Muscle of leg (tissue), 16 donors: ENCODE measurements at places on chromosomes 6 and 20. TPM values are rescaled to one million over a fixed set of nuclear protein-coding genes. Genes with fewer than 3 reads are reported as not detected.

Gene GINS1
- 5.2 TPM for total RNA-seq

GRCh38 chr6:38612143-38612965 lies 27.4 kb downstream of the BTBD9 start:
- H3K4me3 ChIP-seq = no peak overlapping the region
- DNase-seq = no peak
- H3K27ac ChIP-seq = no peak overlapping the region
- H3K4me1 ChIP-seq = no peaks in the 10 kb centered on the region
- H3K27me3 ChIP-seq = no peaks in the 10 kb centered on the region
- H3K36me3 ChIP-seq = no peaks in the 10 kb centered on the region

GRCh38 chr6:7131390-7131789 lies 23.6 kb downstream of the RREB1 start:
- no peaks in the 10 kb centered on the region for H3K27me3 ChIP-seq
- H3K4me1 ChIP-seq = peaks cover 7% of the 10 kb centered on the region
- no peak for DNase-seq
- H3K4me3 ChIP-seq = no peak overlapping the region
- no peak overlapping the region for H3K27ac ChIP-seq

Gene DNAH8
- 2.2 TPM for total RNA-seq

- peaks cover 56% of the 10 kb centered on the region for H3K4me1 ChIP-seq
- peaks cover 53% of the 10 kb centered on the region for H3K36me3 ChIP-seq
- H3K27ac ChIP-seq = peak overlapping the region; percentile 77
- no peak overlapping the region for H3K4me3 ChIP-seq
- peaks cover 9% of the 10 kb centered on the region for H3K27me3 ChIP-seq
Observed at GRCh38 chr6:35485402-35485877, 11.4 kb downstream of the TEAD3 start.

DNA sequence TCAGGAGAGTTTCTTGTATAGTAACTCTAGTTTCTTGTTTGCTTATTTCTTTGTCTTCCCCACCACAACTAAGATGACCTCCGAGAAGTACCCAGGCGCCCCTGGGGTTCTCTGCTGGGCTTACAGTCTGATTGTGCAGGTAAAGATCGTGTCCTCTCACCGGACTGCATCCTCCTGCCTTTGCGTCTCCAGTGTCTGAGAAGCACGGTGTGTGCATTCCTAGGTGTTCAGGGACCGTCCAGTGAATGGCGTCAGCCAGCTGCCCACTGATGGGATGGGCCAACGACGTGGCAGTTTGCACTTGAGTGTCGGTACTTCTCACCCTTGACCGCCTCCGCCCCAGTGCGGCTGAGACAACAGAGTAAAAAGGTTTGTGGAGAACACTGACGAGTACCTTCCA lies 56.0 kb upstream of the NFATC2 start:
- no peaks in the 10 kb centered on the region for H3K27me3 ChIP-seq
- H3K4me3 ChIP-seq = no peak overlapping the region
- H3K27ac ChIP-seq = no peak overlapping the region
- peaks cover 38% of the 10 kb centered on the region for H3K36me3 ChIP-seq

DNA sequence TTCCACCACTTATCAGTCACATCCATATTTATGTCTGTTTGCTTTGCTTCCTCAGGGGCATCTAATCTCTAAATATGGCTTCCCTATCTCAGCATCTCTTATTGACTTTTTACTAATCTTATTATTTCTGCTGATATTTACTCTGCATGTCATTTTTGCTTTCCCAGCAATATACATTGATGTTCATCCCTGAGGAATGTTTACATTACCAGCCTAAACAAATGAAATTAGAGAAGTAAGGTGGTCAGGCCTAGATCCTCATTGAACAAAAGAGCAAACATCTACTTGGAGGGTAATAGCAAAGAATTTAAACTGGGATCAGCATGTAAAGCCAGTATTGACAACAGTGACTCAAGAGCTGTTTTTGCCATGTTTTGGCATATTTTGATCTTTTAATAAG lies 546.4 kb downstream of the MMUT start:
- no peak for DNase-seq
- no peaks in the 10 kb centered on the region for H3K27me3 ChIP-seq
- no peaks in the 10 kb centered on the region for H3K36me3 ChIP-seq
- H3K4me3 ChIP-seq = no peak overlapping the region
- no peak overlapping the region for H3K27ac ChIP-seq

DNA sequence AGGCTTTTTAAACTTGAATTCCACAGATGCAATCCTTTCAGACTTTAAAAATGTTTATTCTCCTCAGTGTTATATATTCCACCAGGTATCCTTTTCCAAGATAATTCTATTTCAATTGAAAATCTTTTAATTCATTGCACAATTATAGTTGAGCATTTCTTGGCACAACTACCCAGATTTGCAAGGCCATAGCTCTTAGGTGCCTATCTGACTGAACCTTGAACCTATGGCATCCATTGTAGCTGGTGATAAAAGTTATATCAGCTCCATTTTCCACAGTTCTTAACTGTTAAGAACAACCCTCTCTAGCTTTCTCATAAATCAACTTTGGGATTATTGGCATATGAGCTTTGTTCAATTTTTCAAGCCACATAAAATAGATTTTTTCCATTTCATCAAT lies 42.4 kb downstream of the PACRG start:
- no peak overlapping the region for H3K4me3 ChIP-seq
- H3K27me3 ChIP-seq = no peaks in the 10 kb centered on the region
- no peaks in the 10 kb centered on the region for H3K36me3 ChIP-seq

GRCh38 chr6:82691997-82692396 lies 328.4 kb downstream of the TPBG start:
- H3K27ac ChIP-seq = no peak overlapping the region
- H3K4me3 ChIP-seq = no peak overlapping the region
- H3K36me3 ChIP-seq = no peaks in the 10 kb centered on the region
- H3K4me1 ChIP-seq = no peaks in the 10 kb centered on the region

- peaks cover under 1% of the 10 kb centered on the region for H3K4me1 ChIP-seq
- H3K27me3 ChIP-seq = no peaks in the 10 kb centered on the region
- peak overlapping the region; percentile 99 for H3K27ac ChIP-seq
- H3K4me3 ChIP-seq = peak overlapping the region; percentile 83
Observed at GRCh38 chr6:75603106-75603420, 1.4 kb downstream of the SENP6 start.

GRCh38 chr20:63386491-63386890 lies 25.3 kb upstream of the CHRNA4 start:
- no peaks in the 10 kb centered on the region for H3K36me3 ChIP-seq
- no peak overlapping the region for H3K4me3 ChIP-seq
- no peak for DNase-seq
- H3K27ac ChIP-seq = no peak overlapping the region
- peaks cover 8% of the 10 kb centered on the region for H3K27me3 ChIP-seq

Gene SNAI1
- total RNA-seq = 3.8 TPM

GRCh38 chr20:62151225-62151624 lies 7.7 kb downstream of the SS18L1 start:
- peaks cover 22% of the 10 kb centered on the region for H3K36me3 ChIP-seq
- no peak for DNase-seq
- H3K27ac ChIP-seq = no peak overlapping the region
- no peak overlapping the region for H3K4me3 ChIP-seq
- H3K4me1 ChIP-seq = peaks cover 16% of the 10 kb centered on the region

GRCh38 chr6:80182308-80182707 lies 75.8 kb downstream of the BCKDHB start:
- no peak overlapping the region for H3K4me3 ChIP-seq
- no peaks in the 10 kb centered on the region for H3K4me1 ChIP-seq
- no peaks in the 10 kb centered on the region for H3K36me3 ChIP-seq
- no peak overlapping the region for H3K27ac ChIP-seq

GRCh38 chr6:57048577-57048976 lies 2.1 kb downstream of the KIAA1586 start:
- DNase-seq = no peak
- no peaks in the 10 kb centered on the region for H3K27me3 ChIP-seq
- no peaks in the 10 kb centered on the region for H3K4me1 ChIP-seq
- H3K27ac ChIP-seq = no peak overlapping the region
- peaks cover 7% of the 10 kb centered on the region for H3K36me3 ChIP-seq

GRCh38 chr6:9292975-9293374 lies 857.6 kb upstream of the SLC35B3 start:
- no peak overlapping the region for H3K4me3 ChIP-seq
- H3K4me1 ChIP-seq = no peaks in the 10 kb centered on the region
- H3K27ac ChIP-seq = no peak overlapping the region

DNA sequence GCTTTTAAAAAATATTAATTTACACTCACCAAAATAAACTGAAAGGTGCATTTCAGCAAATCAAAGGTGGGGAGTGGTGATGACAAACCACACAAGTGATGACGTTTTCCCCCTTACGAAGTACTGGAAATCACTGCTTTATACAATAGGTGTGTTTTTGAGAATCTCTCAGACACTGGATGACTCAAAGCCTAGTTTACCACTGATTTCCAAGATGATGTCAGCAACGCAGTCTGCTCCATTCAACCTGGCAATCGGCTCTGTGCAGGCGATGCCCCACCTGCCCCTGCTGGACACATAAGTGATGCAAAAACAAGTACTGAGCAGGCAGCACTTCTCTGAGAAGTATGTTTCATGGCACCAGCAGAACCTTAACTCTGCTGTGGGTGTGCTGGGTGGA lies 114.4 kb downstream of the SOD2 start:
- H3K4me1 ChIP-seq = no peaks in the 10 kb centered on the region
- H3K36me3 ChIP-seq = no peaks in the 10 kb centered on the region
- no peak overlapping the region for H3K4me3 ChIP-seq
- no peak overlapping the region for H3K27ac ChIP-seq
- DNase-seq = no peak

Gene BACH2
- total RNA-seq = 3.6 TPM

Gene KCNS1
- 0.04 TPM for total RNA-seq

Gene SLPI
- total RNA-seq = 0.13 TPM

GRCh38 chr6:147585256-147585655 lies 76.8 kb downstream of the SAMD5 start:
- H3K4me3 ChIP-seq = no peak overlapping the region
- H3K27me3 ChIP-seq = no peaks in the 10 kb centered on the region
- H3K36me3 ChIP-seq = no peaks in the 10 kb centered on the region
- H3K27ac ChIP-seq = no peak overlapping the region
- H3K4me1 ChIP-seq = peaks cover 4% of the 10 kb centered on the region
- DNase-seq = no peak

GRCh38 chr6:135801755-135802465 lies 49.6 kb upstream of the PDE7B start:
- H3K27me3 ChIP-seq = no peaks in the 10 kb centered on the region
- no peaks in the 10 kb centered on the region for H3K36me3 ChIP-seq
- no peaks in the 10 kb centered on the region for H3K4me1 ChIP-seq
- no peak for DNase-seq
- no peak overlapping the region for H3K27ac ChIP-seq
- H3K4me3 ChIP-seq = no peak overlapping the region

DNA sequence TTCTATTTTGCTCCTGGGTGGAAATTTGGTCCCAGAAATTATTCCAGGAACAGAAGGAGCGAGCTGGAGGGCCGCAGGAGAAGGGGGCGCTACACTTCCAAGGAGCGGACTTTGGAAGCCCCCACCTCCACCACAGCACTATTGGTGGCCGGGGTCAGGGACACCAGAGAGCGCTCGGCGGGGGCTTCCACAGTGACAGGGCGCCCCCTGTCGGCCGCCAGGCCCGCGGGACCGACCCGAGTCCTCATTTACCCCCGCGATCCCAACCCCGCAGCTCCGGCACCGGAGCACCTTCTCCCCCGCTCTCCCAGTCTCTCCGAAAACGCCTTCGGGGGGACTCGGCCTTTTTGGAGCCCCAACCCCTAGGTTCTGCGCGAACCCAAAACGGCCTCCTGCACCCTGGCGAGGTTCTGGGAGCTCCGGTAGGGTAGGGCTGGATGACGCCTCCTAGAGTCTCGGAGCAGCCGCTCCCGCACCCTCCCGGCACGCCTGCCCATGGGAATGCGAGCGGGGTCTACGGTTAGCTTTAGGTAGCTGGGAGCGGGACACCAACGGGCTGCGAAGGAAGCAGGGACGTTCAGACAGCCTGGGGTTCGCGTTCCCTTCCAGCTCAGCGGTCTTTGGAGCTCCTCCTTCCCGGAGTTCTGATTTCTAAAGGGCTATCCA lies 2.4 kb upstream of the FOXA2 start:
- H3K27me3 ChIP-seq = peaks cover 88% of the 10 kb centered on the region
- H3K27ac ChIP-seq = no peak overlapping the region
- no peak for DNase-seq
- H3K36me3 ChIP-seq = no peaks in the 10 kb centered on the region
- peaks cover 15% of the 10 kb centered on the region for H3K4me1 ChIP-seq

GRCh38 chr6:43978473-43979346 lies 148.5 kb downstream of the MRPL14 start:
- DNase-seq = no peak
- H3K27ac ChIP-seq = no peak overlapping the region
- H3K4me3 ChIP-seq = no peak overlapping the region
- H3K27me3 ChIP-seq = no peaks in the 10 kb centered on the region
- H3K36me3 ChIP-seq = no peaks in the 10 kb centered on the region

- H3K4me3 ChIP-seq = no peak overlapping the region
- DNase-seq = no peak
- no peaks in the 10 kb centered on the region for H3K36me3 ChIP-seq
- no peaks in the 10 kb centered on the region for H3K27me3 ChIP-seq
- H3K27ac ChIP-seq = no peak overlapping the region
Observed at GRCh38 chr6:21582651-21583050, 10.9 kb upstream of the SOX4 start.

DNA sequence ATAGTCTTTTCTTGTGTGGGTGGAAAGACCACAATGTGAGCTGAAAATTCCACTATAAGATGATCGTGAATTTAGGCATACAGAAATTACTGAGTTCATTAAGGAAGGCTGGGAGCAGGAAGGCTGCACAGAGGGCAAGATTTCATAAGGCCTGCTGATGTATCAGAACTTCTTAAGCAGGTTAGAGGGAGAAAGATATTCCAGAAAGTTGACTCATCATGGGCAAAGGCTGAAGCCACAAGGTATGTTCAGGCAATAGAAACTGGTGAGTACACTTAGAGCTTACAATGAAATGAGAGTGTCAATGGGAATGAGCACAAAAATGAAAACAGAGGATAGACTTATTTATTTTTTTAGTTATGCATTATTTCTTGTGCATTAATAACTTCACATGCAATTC lies 618.6 kb downstream of the CBLN4 start:
- no peaks in the 10 kb centered on the region for H3K4me1 ChIP-seq
- no peak for DNase-seq
- no peak overlapping the region for H3K27ac ChIP-seq
- no peaks in the 10 kb centered on the region for H3K27me3 ChIP-seq
- H3K4me3 ChIP-seq = no peak overlapping the region
- H3K36me3 ChIP-seq = no peaks in the 10 kb centered on the region

GRCh38 chr6:39280247-39280731 lies 33.9 kb downstream of the KCNK17 start:
- no peaks in the 10 kb centered on the region for H3K4me1 ChIP-seq
- no peak overlapping the region for H3K4me3 ChIP-seq
- no peaks in the 10 kb centered on the region for H3K36me3 ChIP-seq
- H3K27me3 ChIP-seq = peaks cover 8% of the 10 kb centered on the region
- no peak overlapping the region for H3K27ac ChIP-seq

Gene TRIM26
- 10.1 TPM for total RNA-seq

GRCh38 chr6:110340392-110340965 lies 17.7 kb downstream of the METTL24 start:
- H3K27ac ChIP-seq = peak overlapping the region; percentile 43
- peaks cover 2% of the 10 kb centered on the region for H3K4me1 ChIP-seq
- H3K27me3 ChIP-seq = no peaks in the 10 kb centered on the region

GRCh38 chr20:16393297-16393696 lies 180.0 kb downstream of the KIF16B start:
- H3K36me3 ChIP-seq = no peaks in the 10 kb centered on the region
- peaks cover 18% of the 10 kb centered on the region for H3K4me1 ChIP-seq
- no peak overlapping the region for H3K4me3 ChIP-seq
- DNase-seq = no peak
- no peaks in the 10 kb centered on the region for H3K27me3 ChIP-seq
